CD4-positive, alpha-beta memory T cell (primary cell): ENCODE measurements at places on chromosomes 5 and 9. TPM values are rescaled to one million over a fixed set of nuclear protein-coding genes. Genes with fewer than 3 reads are reported as not detected.

DNA sequence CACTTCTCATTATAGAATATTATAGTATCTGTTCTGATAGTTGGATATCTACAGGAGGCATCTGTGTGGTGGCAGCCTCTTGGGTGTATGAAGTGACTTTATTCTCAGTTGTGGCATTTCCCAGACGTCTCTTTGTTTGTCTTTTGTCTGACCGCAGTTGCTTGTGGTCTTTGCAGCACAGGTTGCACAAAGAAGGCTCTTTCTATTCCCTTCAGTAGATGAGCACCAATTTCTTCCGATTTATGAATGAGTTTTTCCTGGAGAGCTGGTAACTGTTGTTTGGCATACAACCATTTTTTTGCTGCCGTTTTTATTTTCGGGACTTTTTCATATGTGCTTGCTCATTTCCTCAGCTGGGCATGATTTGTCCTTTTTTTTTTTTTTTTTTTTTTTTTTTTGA lies 56.4 kb upstream of the MYO10 start:
- H3K27ac ChIP-seq: no peak overlapping the region
- H3K4me3 ChIP-seq: no peak overlapping the region
- no peaks in the 10 kb centered on the region for H3K36me3 ChIP-seq
- no peaks in the 10 kb centered on the region for H3K27me3 ChIP-seq
- DNase-seq: no peak

DNA sequence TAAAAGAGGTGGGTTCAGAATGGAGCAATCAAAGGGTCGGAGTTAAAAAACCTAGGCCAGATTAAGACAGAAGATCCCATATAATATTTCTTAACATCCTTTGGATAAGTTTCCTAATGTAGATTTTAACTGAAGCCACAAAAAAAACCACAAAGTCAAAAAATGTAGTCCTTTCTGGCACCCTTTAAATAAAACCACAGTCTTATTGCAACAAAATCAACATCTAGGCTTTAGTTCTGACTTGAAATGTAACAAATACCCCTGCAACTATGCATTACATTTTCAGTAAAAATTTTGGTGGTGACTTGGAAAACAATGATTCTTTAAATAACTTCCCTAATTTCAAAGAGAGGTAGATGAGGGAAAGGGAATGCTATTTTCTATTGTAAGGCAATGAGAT lies 109.2 kb downstream of the PSAT1 start:
- no peak overlapping the region for H3K4me3 ChIP-seq
- no peaks in the 10 kb centered on the region for H3K27me3 ChIP-seq
- DNase-seq: no peak

- no peaks in the 10 kb centered on the region for H3K36me3 ChIP-seq
- no peak for DNase-seq
Measured at GRCh38 chr5:80037366-80037765, 2.2 kb downstream of the THBS4 start.

DNA sequence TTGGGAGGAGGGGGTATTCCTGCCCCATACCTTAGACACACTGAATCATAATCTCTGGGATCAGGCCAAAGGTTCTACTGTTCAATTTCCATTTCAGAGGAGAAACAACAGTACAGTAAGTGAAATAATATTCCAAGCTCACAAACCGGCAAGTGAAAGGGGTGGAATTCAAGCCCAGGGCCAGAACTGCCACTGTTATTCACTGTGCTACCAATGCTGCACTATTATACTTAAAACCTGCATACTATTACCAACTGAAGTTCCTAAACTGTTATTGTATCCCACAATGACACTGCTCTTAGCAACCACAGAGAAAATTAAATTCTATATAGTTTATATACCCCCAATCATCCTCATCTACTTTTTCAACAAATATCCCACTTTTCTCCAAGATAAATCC lies 24.6 kb downstream of the SSBP2 start:
- H3K27ac ChIP-seq: no peak overlapping the region
- peaks cover 14% of the 10 kb centered on the region for H3K4me1 ChIP-seq
- no peak overlapping the region for H3K4me3 ChIP-seq
- no peaks in the 10 kb centered on the region for H3K27me3 ChIP-seq
- no peaks in the 10 kb centered on the region for H3K36me3 ChIP-seq
- no peak for DNase-seq

GRCh38 chr5:179731791-179732411 lies 721 bp upstream of the MAML1 start:
- peaks cover 30% of the 10 kb centered on the region for H3K36me3 ChIP-seq
- H3K27ac ChIP-seq: peak overlapping the region; percentile 96
- H3K4me3 ChIP-seq: peak overlapping the region; percentile 43
- H3K4me1 ChIP-seq: peaks cover 39% of the 10 kb centered on the region

GRCh38 chr9:5073701-5074100 lies 88.6 kb downstream of the JAK2 start:
- H3K27me3 ChIP-seq: no peaks in the 10 kb centered on the region
- H3K4me3 ChIP-seq: no peak overlapping the region
- H3K27ac ChIP-seq: no peak overlapping the region
- peaks cover 13% of the 10 kb centered on the region for H3K36me3 ChIP-seq

The FYB1 gene
- total RNA-seq: 571 TPM

The LOX gene
- not detected for total RNA-seq

The CBY3 gene
- total RNA-seq: 0.58 TPM

The PCDHA9 gene
- not detected for total RNA-seq

The GNA14 gene
- total RNA-seq: not detected
